Left lung (tissue), 14 donors: ENCODE measurements at places on chromosomes 12 and 14. TPM values are rescaled to one million over a fixed set of nuclear protein-coding genes. Genes with fewer than 3 reads are reported as not detected.

GRCh38 chr12:50088577-50089335, 3.6 kb downstream of the SMARCD1 start:
- no peak for DNase-seq

GRCh38 chr12:93865751-93866150, 188.6 kb downstream of the CRADD start:
- DNase-seq, result no peak

GRCh38 chr12:114955414-114956014, 271.5 kb upstream of the TBX3 start:
- DNase-seq, result no peak

DNA sequence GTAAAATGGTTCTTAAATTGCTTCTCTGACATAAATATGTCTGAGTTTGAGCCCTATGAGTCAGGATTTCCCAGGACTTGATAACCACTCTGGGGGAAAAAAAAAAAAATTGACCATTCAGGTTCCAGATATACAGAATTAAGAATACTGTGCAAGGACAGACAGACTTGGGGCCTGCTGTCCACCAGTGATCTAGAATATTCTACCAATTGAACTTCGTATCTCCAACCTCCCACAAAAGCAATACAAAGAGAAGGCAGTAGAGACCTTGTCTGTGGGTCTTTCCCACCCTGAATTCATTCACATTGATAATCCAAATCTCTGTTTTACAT, 4.1 kb downstream of the SINHCAF start:
- no peak for DNase-seq

KRT81 gene
- not detected for polyA plus RNA-seq

GRCh38 chr12:14960548-14961465, 594 bp downstream of the ARHGDIB start:
- no peak for DNase-seq

DNA sequence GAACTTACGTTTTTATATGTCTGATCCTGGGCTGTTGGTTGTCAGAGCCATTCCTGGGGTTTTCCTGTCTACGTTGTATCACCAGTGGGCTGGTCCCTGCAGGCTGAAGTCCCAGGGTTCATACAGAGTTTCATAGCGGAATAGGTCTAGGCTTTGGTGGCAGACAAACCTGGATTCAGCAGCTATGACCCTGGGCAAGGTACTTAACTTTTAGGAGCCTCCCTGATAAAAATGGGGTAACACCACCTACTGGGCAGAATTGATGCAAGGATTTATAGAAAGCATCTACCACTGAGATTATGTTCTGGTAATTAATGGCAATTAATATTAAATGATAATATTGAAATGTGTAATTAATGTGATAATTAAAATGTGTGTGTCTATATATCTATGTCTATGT, 141.2 kb downstream of the SYNE2 start:
- no peak for DNase-seq

DNA sequence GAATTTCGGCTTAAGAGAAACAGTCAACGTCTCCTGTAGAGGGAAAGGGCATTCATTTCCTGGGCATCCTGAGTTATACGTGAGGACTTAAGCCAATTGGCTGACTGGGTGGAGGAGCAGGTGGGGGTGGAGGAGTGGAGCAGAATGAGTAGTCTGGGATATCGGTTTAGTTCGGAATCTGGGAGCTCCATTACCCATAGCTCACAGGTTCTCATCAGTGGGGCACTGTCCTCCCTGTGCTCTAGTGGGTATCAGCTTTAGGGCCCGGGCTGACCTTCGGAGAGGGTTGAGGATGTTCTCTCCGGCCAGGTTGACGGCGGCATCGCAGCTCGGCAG, 704 bp downstream of the SDR39U1 start:
- no peak for DNase-seq

GRCh38 chr12:24285448-24285847, 336.0 kb upstream of the SOX5 start:
- no peak for DNase-seq

GRCh38 chr12:107057071-107057834, 36.1 kb downstream of the CRY1 start:
- DNase-seq, result no peak

DNA sequence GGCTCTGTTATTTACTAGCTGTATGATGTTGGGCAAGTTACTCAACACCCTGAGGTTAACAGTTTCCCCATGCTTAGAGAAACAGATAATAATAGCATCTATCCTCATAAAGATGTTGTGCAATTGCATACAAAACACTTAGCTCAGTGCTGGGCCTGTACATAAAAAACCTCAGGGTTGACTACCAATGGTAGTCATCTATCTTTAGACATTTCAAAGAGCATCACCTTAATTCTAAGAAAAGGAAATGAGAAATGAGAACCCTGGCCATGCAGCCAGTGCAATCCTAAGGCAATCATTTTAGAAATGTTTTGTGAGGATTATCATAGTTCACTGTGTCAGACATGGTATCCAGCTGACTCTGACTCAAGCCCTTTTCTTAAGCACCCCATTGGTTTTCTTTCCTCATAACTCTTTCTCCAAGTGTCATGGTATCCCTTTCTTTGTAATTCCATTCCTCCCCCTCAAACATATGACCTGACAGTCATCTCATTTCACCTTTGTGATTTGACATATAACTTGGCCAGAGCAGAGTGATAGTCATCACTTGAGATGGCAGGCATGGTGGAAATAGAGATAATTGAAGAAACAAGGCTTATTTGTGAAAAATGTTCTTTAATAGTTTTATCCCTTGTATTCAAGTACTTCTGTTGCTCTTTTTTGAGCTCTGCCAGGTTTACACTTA, 29.5 kb upstream of the OSBPL8 start:
- no peak for DNase-seq

GRCh38 chr14:62889364-62889763, 155.9 kb downstream of the KCNH5 start:
- DNase-seq, result no peak

KCNC2 gene
- polyA plus RNA-seq, result not detected

OR6C6 gene
- not detected for polyA plus RNA-seq

DNA sequence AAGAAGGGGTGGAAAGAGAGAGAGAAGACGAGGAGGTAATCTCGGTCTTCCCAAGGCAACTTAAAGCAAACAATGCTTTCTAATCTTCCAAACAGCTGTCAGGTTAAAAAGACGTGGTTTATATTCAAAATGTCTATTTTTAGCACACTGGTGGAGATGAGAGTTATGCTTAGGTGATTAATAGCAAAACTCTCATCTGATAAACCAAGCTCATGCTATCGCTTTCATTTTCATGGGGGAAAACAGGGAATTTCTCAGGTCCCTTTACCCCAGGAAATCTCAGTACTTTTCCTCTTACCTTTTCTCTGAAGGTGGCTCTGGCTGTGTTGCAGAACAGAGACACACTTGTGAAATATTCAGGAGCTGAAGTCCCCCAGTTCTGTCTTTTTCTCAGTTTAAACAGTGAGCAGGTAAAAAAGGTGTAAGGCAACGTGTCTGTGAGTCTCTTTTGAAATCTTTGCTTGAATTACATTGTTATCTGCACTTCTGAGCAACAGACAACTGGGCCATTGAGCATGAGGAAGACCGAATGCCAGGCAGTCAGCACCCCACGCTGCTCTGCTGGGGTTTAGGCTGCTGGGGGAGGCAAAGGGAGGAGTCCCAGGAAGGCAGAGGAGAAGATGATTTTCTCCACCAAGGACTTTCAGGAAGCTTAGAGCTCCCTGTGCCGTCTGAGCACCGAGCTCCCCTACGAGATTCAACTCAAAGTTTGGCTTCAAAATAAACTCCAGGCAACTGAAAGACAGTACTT, 759.3 kb downstream of the BCL11B start:
- no peak for DNase-seq

VDR gene
- 1.5 TPM for polyA plus RNA-seq

DNA sequence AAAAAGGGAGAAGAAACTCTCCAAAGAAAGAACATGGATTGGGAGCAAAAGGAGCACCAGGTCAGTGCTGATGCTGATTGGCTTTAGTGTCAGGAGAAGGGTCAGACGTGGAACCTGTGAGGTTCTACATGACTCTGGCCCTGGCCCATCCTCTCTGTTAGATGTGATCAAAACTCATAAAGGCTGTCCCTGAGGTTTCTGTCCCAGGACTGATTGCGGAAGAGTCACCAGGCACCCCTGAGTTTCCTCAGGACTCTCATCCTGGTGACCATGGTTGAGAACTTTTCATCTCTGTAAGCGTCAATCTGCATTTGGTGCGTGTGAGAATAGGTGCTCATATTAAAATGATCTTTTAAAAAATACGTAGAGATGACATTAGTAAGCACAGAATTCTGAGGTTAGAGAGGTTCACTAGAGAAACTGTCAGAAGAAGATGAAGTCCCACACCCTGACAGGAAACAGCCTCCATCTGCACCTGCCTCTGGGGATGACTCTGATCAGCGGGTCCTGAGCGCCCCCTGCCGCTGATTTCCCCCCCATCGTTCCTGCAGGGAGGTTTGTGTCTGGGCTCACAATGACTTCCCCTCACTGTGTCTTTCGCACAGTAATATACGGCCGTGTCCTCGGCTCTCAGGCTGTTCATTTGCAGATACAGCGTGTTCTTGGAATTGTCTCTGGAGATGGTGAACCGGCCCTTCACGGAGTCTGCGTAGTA, 741.8 kb downstream of the TMEM121 start:
- DNase-seq, result no peak

- no peak for DNase-seq
These were observed 27.0 kb downstream of the CHD8 start for GRCh38 chr14:21428930-21429329.

NAA25 gene
- polyA plus RNA-seq, result 26.0 TPM

BCAT1 gene
- 42.6 TPM for polyA plus RNA-seq

DNA sequence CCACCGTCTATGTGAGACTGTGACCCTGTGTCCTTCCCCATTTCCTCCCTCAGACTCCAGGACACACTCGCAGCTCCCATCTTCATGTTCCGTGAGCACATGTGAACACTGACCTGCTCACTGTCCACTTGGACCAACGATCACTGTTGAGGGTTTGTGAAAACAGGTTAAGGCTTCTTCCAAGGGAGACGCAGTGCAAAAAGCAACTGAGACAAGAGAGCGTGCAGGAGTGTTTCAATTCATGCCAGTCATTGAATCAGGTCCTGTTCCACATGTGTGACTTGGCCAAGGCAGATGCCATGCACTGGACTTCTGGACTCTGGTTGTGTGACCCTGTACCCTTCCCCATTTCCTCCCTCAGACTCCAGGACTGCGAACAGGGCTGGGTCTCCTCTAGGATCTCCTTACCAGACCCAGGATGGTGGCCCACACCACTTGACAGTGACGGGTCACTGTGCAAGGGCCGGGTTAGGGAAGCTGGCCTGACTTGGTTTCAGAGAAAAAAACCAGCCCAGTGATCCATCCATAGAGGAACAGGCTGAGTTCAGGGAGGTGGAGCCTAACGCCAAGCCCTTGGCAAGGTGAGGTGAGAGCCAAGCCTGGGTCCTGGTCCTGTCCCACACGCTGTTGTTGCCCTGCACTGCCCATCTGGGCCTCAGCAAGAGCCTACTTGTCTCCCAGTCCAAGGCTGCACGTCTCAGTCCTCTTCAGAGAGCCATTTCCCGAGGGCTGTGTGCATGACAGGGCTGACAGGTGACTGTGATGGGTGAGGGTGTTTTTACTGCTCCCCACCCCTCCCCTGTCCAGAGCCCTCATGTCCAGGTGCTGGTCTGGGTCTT, 5.7 kb upstream of the KRT5 start:
- DNase-seq, result no peak

DNA sequence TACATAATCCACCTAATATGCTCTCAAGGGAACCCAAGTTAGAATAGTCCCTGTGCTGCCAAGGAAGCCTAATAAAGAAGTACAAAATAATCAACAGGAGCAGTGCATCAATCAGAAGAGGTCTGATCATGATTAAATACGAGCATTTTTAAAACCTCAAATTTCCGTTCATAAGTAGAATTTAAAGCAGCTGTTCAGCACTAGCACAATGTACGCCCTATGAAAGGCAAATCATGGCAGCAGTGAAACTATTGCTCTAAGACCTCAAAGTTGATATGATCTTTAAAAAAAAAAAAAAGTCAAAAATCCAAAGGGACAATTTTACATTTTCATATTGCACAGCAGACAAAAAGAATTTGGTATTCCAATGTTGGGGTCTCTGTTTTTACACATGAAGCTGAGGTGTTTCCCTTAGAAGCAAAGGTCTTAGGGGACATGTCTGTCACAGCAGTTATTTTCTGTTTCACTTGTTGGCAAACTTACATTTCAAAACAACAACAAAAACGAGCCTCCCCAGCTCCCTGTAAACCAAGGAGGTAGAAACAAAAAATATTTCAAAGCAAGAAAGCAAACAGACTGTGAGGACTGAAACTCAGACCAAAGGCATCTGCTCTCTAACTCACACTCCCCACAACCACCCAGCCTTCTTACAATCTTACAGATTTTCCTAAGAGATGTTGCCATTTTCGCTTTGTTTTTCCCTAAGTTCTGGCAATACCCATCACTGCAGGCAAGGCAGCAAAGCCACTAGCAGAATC, 28.2 kb downstream of the SOX5 start:
- no peak for DNase-seq

- DNase-seq, result no peak
These were observed 311.9 kb upstream of the TBX3 start for GRCh38 chr12:114995891-114996290.

DNM1L gene
- polyA plus RNA-seq, result 128 TPM

DNA sequence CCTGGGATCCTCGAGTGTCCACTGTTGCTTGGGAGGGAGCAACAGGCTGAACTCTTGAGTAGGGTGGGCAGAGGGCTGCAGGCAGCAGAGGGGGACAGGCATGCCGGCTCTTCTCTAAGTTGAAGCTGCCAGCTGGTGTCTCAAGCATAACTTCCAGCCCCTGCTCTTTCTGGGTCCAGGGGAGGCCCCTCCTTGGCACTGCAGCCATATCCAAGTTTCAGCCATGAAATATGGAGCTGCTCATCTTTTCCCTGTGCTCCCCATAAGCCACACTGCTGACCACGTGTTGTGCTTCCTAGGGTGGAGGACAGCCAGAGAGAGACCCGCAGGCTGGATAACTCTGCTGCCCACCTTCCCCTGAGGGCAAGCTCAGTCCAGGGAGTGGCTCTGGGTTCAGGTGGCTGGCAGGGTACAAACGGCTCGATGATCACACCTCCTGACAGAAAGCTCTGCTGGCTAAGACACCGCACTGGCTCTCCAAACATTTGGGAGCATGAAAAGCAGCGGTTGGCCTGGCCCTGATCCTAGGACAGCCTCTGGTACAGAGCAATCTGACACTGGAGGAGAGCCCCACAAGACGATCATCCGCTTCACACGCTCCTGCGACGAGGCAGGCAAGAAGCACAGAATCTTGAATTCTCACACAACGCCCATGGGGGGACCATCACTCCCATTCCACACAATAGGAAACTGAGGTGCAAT, 79.6 kb downstream of the PITPNM2 start:
- no peak for DNase-seq

LIN7A gene
- 14.3 TPM for polyA plus RNA-seq
